ENCODE measurements at places on chromosomes 6 and 20.

GRCh38 chr6:155213611-155214372 lies 50.0 kb upstream of the CLDN20 start:
- no peak for DNase-seq

GRCh38 chr6:76418560-76419223 lies 346.2 kb upstream of the IMPG1 start:
- DNase-seq, result no peak

GRCh38 chr20:24970030-24970553 lies 21.0 kb downstream of the CST7 start:
- no peak for DNase-seq

GRCh38 chr20:57804470-57805250 lies 94.8 kb upstream of the PMEPA1 start:
- DNase-seq, result no peak

GRCh38 chr20:13648291-13649228 lies 9.8 kb upstream of the TASP1 start:
- DNase-seq, result no peak

All from CD4-positive, alpha-beta T cell treated with Interleukin-17A for 1 hour (primary cell).